ENCODE measurements at places on chromosomes 12 and 14.
A peak's percentile ranks its signal among the peaks of the same experiment; 100 is the strongest.

- DNase-seq, result no peak
Measured at GRCh38 chr12:100383586-100384558, 27.0 kb downstream of the SLC17A8 start.

DNA sequence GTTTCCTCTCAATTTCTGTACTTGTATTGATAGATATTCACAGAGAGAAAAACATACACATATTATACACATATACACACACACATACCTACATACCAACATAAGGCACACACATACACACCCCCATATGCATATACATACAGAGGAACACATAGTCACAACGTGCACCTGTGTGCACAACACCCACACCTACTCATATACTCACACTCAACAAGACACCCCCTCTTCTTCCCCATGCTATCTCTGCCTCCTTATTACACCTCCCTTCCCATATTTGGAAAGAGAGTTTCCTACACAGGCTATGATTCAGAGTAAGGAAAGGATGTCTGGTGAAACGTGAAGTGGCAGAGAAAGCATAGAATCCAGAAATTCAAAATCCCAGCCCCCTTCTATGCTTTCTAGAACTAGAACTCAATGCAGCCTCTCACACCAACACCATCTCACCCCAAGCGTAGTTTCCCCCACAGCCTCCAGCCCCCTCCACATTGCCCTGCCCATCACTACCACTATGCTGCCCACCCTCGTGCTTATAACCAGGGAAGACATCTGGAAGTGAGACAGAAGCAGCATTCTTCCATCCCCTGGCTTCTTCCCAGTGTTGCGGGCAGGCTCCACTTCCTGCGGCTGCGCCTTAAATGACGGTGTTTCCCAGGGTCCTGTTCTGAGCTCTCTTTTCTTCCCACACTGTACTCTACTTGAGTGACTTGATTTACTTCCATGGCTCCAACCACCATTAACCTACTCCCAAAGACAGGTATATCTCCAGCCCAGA is 2.4 kb downstream of the RNASE8 start:
- DNase-seq, result peak; percentile 42

DNA sequence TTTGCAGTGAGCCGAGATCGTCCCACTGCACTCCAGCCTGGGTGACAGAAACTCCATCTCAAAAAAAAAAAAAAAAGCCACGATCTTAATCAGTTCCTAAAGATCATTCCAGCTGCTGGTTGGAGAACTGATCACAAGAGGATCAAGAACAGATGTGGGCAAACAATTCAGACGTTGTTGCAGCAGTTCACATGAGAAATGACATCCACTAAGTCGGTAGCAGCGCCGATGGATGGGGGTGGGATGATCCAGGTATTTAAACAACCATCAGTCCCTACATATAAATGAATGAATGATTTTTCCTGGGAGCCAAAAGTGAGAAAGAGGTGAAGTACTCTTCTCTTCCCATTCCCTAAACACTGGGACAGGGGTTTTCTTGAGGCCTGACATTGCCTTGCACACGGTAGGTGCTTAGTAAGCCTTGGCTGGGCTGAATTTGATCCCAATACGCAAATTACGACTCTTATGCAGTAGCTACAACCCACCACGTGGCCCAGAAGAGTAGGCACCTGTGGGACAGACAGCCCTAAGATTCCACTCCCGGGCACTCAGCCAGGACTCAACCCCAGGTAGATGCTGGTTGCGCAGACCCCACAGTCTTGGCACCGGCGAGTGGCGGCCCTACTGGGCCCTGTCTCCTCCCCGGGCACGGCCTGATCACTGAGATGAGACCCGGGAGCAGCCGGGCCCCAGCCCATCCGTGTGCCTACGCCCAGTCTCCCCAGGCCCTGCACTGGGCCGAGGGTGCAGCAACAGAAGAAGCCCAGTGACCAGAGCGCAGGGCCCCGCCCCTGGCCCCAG is 565 bp downstream of the SPRYD3 start:
- peak; percentile 78 for DNase-seq

DNA sequence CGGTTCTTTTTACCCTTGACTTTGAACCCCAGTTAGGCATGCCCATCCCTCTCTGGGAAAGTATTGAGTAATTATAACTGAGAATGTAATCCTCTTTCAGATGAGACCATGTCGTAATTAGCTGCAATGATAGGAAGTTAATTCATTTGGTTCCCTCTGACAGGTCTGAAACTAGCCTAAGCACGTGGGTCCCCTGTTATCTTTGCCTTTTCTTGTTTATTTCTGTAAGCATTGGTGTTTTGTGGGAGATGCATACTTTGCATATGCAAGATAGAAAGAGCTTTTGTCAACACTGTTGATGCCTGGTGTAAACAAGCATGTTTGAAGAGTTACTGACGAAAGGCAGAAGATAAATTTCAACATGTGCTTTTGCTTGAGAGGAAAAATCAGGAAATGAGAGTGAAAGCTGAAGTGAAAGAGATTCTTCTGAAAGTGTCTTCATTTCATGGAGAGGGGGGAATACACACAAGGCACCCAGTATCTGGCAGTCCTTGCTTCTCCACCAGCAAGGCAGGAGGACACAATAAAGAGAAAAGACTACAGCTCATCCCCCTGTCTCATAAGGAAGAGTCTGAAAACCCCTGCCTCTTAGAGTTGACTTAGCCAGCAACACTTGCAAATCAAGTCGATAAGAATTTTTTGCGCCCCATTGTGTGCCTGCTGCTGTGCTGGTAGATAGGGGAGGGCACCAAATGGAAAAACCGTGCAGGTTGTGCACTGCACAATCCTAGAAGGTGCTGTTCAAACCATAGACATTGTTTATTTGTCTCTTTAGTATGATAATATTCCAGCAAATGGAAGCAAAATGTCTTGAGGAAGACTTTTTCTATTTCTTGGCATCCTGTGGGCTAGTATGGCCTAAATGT is 77.8 kb downstream of the SLC24A4 start:
- no peak for DNase-seq

- DNase-seq, result no peak
Measured at GRCh38 chr14:24136684-24137528, 912 bp downstream of the PSME1 start.

DNA sequence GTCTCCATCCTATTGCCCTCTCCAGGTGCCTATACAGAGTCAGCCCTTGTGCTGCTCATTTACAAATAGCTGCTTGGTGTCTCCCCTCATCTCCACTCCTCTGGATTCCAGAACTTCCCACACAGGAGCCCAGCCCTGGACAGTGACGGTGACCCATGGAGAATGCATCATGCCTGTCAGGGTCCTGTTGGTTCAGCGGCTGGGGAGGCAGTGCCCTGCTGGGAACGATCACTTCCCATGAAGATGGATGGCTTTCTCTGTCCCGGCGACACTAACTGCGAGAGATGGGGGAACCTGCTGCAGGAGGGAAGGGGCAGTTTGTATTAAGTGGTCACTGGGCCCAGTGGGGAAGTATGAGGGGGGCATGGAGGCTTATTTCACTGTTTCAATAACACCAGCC is 395.0 kb upstream of the TBX3 start:
- no peak for DNase-seq

DNA sequence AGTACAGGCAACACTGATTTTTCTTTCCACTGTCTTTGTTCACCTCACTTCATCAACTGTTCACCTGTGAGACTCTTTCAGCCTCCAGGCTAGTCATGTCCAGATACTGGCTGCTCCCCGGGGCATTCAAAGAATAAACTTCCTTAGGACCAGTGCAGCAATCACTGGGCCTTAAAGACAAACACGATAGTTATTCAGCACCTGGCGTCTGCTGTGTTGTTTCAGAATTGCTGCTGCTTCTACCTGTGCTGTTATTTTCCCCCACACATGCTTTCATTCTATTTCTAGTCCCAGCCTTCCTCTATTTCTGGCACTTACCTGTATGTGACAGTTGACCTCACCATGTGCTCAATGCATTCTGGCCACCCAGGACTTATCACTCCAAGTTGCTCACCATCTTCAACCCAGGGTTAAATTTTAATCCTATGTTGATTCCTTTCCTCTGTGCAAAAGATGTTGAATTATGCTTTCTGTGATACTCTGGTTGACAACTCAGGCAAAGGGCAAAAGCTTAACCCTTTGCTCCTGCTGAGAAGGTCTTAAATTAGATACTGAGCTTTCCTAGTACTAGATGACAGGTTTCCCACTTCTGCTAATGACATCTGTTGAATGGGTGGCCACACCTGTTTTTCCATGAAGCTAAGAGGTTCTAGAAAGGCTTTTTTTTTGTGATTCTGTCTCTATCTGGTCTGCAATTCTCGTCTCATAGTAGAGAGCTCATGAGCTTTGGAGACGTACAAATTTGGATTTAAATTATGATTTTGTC is 41.4 kb downstream of the PTPRQ start:
- no peak for DNase-seq

DNA sequence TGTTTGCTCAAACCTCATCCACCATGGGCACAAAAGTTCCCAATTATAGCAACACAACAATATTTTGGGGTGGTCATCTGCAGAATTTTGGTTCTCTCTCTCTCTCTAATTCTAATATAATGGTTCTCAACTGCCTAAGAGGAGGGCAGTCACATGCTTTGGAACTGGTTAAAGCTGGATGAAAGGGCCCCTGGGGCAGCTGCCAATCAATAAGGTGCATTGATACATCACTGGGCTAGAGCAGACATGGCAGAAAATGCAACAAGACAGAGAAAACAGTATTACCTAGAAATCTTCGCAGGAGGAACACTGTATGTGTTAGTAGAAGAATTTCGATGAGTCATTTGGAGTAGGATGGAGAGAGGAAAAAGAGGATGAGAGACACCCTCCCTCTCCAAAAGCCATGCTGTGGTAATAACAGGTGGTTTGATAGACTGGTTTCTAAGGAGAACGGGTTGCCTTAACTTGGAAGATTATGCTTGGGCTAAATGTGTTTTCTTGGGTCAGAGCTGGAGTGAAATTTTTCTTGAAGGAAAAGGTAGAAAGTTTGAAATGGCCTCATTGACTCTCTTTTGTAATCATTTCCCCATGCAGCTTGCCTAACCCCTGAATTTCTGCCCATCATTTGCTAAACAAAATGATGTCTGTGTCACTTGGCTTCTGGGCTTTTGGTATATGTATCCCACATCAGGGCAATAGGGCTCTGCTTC is 67.1 kb upstream of the HIF1A start:
- no peak for DNase-seq

- no peak for DNase-seq
Measured at GRCh38 chr12:127565241-127565640, 701.7 kb upstream of the TMEM132C start.

GRCh38 chr14:100440207-100440631 is 117.1 kb downstream of the SLC25A47 start:
- DNase-seq, result peak; percentile 89

GRCh38 chr14:89507521-89507920 is 90.5 kb upstream of the FOXN3 start:
- peak; percentile 95 for DNase-seq

DNA sequence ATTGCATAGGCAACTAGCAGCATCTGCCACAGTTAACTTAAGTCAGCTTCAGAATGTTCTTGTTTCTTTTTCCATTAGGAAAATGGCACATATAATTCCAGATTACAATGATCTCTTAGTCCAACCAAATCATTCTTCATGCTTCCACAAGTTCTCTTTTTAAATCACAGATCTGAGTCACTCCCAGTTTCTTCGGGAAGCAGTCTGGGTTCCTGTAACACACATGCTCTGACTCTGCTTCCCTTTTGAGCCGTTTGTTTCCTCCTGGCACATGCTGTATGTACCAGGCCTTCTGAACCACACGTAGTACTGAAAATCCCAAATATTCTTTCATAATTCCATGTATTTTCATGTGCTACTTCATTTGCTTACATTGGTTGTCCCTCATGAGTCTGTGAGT is 388.8 kb upstream of the PDE3A start:
- no peak for DNase-seq

DNA sequence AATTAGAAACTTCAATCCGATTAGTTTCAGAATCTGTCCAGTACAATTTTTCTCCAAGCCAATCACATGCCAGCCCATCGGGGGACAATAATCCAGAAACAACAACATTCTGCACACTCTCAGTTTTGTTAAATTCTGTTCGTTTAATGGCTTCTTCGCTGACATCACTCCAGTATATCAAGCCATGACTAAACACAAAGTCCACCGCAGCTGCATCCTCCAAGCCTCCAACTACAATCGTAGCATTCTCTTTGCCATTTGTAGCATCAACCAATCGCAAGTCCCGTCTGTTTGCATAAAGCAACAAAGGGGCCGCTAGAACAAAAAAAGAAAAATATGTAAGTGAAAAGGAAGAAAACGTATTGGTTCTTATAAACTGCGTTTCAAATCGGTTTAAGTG is 22.5 kb downstream of the LRP6 start:
- no peak for DNase-seq

- DNase-seq, result no peak
Measured at GRCh38 chr12:116332705-116333380, 55.4 kb upstream of the MED13L start.

GRCh38 chr12:88241862-88242570 is 99.9 kb downstream of the TMTC3 start:
- peak; percentile 50 for DNase-seq

- no peak for DNase-seq
Measured at GRCh38 chr14:28130610-28131284, 635.8 kb upstream of the FOXG1 start.

GRCh38 chr14:65170318-65170717 is 68.0 kb upstream of the MAX start:
- peak; percentile 74 for DNase-seq

GRCh38 chr14:101673873-101674272 is 87.6 kb upstream of the PPP2R5C start:
- no peak for DNase-seq

DNA sequence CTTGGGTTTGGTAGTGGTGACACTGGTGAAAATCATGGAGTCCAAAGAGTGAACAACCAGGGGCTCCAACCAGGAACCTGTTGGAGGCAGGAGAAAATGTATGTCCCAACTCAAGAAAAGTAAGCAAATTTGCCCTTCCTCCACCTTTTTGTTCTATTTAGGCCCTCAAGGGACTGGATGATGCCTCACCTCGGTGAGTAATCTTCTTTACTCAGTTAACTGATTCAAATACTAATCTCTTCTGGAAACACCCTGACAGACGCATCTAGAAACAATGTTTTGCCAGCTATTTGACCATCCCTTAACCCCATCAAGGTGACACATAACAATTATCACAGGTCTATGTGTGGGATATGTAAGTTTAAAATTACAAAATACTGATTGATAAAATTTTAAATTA is 272.4 kb upstream of the FOXG1 start:
- no peak for DNase-seq

GRCh38 chr12:77339610-77340009 is 274.2 kb upstream of the E2F7 start:
- no peak for DNase-seq

DNA sequence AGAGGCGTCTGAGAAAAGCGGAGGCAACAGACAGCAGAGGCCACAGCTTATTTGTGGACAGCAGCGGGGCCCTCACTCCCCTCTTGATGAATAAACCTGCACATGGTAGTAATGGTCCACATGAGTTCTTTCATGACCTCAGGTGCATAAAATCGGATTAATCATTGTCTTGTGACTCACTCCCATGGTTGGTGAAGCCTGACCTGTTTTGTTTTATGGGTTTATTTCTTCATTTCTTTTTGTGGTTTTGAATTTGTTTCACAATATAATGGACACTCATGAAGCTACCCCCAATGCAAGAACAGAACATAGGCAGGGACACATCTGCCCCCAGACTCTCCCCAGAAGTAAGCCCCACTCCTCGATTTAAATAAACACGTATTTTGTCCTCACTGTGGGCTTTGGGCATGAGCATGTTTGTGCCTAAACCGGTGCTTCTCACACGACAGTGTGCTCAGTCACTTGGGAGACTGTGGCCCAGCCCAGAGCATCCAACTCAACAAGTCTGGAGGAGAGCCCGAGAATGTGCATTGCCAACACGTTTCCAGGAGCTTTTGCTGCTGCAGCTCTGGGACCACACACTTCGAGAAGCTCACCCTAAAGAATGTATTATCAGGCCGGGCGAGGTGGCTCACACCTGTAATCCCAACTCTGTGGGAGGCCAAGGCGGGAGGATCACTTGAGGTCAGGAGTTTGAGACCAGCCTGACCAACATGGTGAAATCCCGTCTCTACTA is 116.1 kb downstream of the SCARB1 start:
- DNase-seq, result peak; percentile 96
